ENCODE measurements at places on chromosomes 1 and 21.

GRCh38 chr1:198283222-198283621 is 126.4 kb downstream of the NEK7 start:
- no peak for DNase-seq

GRCh38 chr1:13807209-13807608 is 107.2 kb downstream of the PRDM2 start:
- DNase-seq: peak; percentile 77

- DNase-seq: no peak
Measured at GRCh38 chr1:36913016-36913415, 121.3 kb downstream of the GRIK3 start.

- peak; percentile 62 for DNase-seq
Measured at GRCh38 chr1:226772446-226773139, 33.5 kb upstream of the ITPKB start.

GRCh38 chr1:194809665-194810064 is 1623.3 kb upstream of the B3GALT2 start:
- no peak for DNase-seq

GRCh38 chr1:201261771-201262547 is 21.3 kb upstream of the PKP1 start:
- DNase-seq: no peak

DNA sequence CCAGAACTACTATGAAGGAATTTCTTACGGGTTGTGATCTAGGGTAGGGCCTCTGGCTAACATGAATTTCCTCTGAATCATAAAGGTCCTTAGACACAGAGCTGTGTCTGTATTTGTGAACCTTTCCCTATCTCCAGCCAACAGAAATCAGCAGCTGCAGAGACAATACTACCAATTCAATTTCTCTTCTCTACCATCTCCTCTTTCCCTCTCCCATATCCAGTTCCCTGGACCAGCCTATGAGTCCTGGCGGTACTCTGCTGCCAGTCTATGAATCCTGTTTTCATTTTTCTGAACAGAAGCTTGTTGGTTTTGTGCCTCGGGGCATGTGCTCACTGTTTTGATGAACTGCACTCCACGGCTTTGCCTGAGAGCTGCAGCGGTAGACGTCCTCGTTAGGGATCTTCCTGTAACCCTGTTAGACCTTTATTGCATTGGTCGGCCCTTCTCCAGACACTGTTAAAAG is 458.0 kb upstream of the VAMP3 start:
- no peak for DNase-seq

GRCh38 chr1:227947676-227948492 is at the start of gene WNT9A:
Gene WNT9A, minus strand, starts transcription at chr1:227947932. Its CDS starts 45 bp downstream, at chr1:227947887.
- no peak for DNase-seq

DNA sequence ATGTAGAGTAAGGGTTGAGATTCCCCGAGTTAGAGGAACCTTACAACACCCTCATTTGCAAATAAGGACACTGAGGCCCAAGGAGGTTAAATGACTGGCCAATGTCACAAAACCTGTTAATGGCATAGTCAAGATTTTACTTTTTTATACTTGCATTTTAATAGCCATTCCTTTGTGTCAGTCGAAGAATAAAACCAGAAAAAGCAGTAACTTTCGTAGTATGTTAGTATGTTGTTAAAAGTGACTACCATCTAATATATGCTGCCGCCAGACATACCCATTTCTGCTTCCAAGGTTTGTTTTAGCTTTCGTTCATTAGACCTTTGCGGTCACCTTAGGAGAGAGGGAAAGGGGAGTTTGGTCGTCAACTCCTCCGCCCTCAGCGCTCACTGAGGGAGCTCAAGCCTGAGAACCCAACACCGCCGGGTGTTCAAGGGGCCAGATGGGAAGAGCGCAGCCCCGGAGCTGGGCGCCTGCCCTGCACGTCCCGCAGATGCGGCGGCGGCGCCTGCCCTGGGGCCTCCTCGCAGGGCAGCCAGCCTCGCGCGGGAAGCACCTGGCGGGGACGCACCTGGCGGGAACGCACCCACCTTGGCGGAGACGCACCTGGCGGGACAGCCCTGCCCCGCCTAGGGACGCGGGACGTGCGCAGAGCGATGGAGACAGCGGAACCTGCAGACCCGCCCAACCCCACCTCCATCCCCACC is 466 bp downstream of the VPS26C start:
- no peak for DNase-seq

- no peak for DNase-seq
Measured at GRCh38 chr21:41976611-41977010, 22.8 kb upstream of the C2CD2 start.

DNA sequence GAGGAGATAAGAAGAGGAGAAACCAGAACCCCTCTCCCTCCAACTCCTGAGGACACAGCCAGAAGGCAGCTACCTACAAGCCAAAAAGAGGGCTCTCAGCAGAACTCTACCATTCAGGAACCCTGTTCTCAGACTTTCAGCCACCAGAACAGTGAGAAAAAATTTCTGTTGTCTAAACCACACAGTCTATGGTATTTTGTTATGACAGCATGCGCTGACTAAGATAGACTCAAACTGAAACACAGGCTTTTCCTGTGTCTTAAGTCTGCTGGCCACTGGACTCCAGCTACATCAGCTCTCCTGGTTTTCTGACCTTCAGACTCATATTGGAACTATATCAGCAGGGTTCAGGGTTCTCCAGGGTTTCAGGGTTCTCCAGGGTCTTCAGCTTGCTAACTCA is 126.5 kb upstream of the TNFSF4 start:
- no peak for DNase-seq

DNA sequence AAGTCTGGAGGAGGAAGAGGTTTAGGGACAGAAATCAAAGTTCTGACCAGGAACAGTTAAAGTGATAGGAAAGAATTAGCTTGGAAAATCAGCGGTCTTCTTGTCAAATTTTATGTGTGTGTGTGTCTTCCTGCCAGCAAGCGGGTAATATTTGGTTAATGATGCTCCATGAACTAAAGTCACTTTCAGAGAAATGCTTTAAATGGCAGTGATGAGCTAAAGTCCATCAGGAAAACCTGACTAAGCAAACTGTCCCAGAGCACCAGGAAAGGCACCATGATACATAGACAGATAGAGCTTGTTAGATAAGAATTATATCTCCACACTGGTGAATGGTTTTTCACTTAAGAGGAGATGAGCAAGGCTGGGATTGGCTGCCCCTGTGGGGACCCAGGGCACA is 10.0 kb upstream of the CDC14A start:
- no peak for DNase-seq

DNA sequence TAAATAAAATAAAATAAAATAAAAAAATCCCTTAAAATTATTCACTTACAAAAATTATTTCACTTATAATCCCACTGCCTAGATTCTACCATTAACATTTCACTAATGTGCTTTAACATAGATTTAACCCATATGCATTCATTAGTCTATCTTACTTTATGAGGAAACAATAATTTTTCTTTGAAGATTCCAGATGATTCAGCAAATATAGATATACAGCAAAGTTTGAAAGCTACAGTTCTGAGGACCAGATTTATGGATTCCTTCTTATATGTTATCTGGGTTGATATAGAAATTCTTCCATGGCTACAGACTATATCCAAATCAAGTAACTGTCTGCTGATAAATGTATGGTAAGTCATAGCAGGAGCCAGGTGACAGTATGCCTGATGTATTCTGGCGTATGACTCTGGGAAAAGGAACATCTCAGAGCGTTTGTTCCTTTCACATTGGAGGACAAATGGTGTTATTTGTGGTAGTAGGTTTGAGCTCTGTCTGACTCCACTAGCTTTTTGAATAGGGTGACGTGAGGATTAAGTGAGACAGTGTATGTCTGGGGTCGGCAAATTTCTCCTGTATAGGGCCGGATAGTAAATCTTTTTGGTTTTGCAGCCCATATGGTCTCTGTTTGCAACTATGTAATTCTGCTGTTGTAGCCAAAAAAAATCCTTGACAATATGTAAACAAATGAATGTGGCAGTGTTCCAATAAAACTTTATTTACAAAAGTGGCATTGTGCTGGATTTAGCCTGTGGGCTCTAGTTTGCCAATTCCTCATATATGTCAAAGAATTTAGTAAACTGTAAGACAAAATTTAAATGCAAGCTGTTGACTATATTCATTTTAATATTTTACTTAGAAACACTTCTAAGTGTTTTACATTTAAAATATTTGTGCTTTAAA is 9.3 kb downstream of the MAP3K21 start:
- no peak for DNase-seq

DNA sequence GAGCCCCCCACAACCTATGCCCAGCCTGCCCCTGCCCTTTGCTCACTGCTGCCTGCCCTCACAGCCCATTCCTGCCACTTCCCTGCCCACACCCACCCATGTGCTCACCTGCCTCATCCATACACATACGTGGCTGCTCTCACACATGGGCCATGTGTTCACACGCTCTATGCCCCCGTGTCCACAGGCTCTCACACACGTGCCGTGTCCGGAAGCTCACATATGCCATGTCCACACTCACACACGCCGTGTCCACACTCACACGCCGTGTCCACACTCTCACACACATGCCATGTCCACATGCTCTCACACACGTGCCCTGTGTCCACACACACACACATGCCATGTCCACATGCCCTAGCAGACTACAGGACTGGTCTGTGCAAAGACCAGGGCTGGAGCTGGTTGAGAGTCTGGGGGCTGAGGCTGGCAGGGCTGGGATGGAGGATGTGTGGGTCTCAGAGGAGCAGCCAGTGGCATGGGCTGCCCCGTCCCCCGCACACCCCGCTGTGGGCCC is 583 bp upstream of the RNF223 start:
- DNase-seq: no peak

DNA sequence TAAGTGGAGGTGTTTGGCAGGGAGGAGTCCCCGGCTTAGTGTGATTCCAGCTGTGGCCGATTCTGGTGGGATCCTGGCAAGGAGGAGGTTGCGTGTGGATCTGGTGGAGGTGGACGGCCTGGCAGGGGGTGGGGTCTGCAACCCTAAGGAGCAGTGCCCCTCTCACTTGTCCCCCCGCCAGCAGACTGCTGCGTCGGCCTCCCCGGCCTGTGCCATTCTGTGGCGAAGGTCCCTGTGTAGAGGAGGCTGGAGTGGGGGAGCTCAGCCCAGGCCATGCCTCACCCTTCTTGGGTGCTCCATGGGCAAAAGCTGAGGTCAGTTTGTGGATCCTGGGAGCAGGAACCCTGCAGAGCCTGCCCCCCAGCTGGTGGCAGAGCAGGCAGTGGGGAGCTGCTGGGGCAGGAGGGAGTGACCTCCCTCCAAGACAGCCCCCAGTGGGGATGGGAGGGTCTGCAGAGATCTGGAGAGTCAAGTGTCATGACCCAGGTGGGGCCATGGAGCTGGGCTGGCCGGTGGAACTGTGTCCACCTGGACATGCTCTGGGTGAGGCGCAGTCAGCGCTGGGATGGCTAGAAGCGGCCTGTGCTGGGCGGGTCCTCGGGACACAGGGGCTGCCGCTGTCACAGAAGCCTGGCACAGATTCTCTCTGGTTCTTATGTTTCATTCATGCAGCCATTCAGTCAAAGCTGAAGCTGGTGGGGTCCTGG is 5.3 kb downstream of the MIB2 start:
- DNase-seq: no peak
